ENCODE measurements at places on chromosomes 11 and 22.

DNA sequence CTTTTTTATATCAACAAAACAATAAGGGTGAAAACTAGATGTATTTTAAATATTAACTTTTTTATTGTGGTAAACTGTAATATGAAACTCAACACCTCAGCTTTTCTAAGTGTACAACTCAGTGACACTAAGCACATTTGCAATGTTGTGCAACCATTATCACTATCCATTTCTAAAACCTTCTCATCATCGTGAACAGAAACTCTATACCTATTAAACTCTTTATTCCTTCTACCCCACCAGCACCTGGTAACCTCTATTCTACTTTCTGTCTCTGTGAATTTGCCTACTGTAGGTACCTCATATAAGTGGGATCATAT lies 9.4 kb downstream of the HORMAD2 start:
- DNase-seq: no peak

DNA sequence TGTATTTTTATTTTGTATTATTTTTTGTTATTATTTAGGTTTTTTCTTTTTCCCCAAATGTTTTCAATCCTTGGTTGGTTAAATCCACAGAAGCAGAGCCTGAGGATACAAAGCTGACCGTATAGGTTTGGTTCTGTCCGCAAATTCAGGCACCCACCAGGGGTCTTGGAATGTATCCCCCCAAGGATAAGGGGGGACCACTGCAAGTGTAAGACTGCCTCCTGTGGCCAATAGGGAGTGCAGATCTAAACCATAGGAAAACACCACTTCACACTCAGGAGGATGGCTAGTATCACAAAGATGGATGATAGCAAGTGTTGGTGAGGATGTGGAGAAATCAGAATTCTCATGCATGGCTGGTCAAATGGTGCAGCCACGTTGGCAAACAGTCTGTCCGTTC lies 20.0 kb downstream of the CPT1A start:
- no peak for DNase-seq

DNA sequence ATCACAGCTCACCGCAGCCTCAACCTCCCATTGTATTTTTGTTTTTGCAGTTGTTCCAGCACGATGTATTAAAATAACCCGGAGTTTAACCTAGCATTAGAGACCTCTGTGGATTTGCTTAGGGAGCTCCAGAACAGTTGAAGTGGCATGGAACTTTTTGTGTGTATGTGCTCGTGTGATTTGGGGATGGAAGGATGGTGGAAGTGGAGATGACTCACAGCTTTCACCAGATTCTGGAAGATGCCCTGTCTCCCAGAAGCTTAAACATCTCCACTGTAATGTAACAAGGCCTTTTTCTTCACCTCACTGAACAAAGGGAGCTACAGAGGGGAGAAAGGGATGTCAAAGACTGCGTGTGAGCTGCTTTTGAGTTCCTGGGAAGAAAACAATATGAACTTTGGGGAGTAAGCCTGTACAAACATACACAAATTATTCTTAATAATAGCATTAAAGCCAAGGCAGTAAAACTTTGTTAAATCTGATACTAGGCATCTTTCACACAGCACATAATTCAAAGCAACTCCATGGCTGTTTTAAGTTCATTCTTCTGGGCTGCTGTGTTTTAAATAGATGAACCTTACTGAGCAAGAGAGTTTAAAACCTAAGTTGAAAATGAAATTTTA lies 226.4 kb downstream of the ADAMTS15 start:
- no peak for DNase-seq

DNA sequence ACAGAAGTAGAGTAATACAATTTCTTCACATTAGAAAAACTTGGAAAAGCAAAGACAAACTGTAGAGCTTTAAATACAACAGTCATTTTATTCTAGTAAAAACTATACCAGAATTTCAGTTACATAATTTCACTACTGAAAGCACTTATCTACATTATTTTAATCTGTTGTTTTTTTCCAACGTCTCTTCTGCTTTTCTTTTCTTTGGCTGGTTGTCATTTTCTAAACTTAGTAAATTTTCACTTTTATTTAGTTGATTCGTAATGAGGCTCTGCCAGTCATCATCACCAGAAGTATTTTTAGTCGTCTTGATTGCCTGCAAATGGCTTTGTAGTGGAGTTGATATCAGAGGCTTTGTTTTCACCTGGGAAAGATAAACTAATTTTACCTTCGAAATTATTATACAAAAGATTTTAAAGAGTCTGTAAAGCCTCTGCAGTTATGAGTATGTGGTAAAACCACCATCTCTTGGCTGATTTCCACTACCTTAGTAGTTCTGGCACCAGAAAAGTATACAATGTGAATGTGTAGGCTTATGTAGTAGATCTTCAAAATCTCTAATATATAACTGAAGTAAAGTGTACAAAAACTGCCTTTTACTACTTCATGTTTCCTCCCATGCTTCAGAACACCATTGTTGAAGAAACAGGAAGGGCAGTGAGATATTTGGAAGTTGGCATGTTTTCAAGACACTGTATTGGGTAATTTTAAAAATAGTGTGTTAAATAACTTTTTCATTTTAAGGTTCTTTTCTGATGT lies 19.2 kb downstream of the EIF3M start:
- DNase-seq: no peak

All from activated T-helper 1 cell treated with anti-CD3 and anti-CD28 coated beads, Interleukin-2, amount 50 U/mL, for 16 hours (primary cell).